Activated B cell treated with CpG ODN at 0.5 μM for 24 hours (primary cell): ENCODE measurements at places on chromosomes 5 and 9. TPM values are rescaled to one million over a fixed set of nuclear protein-coding genes. Genes with fewer than 3 reads are reported as not detected.

PCDHA1 gene
- total RNA-seq, result not detected in 2 replicates

PAEP gene
- total RNA-seq, result not detected in 2 replicates

WDR31 gene
- total RNA-seq, result 0.73 and 1.6 TPM in 2 replicates

LCP2 gene
- total RNA-seq, result 7.0 and 8.5 TPM in 2 replicates

REEP2 gene
- total RNA-seq, result 0.42 TPM in 1 of 2 replicates, not detected in the other

SPINK4 gene
- total RNA-seq, result not detected in 2 replicates

GRXCR2 gene
- not detected in 2 replicates for total RNA-seq

TTLL11 gene
- 3.6 and 4.7 TPM in 2 replicates for total RNA-seq

ADAMTS13 gene
- 1.9 TPM in 2 replicates for total RNA-seq

NHP2 gene
- total RNA-seq, result 175 and 180 TPM in 2 replicates

C8G gene
- total RNA-seq, result 0.69 and 3.4 TPM in 2 replicates

ZNF454 gene
- not detected in 2 replicates for total RNA-seq

PIP5KL1 gene
- 1.7 and 1.8 TPM in 2 replicates for total RNA-seq

FXN gene
- 12.7 and 17.7 TPM in 2 replicates for total RNA-seq

HINT1 gene
- 201 and 212 TPM in 2 replicates for total RNA-seq

KLF4 gene
- 1.0 TPM in 2 replicates for total RNA-seq

INSYN2B gene
- not detected in 2 replicates for total RNA-seq

BTNL8 gene
- not detected in 2 replicates for total RNA-seq

KLHL3 gene
- 5.3 and 5.9 TPM in 2 replicates for total RNA-seq

NTRK2 gene
- total RNA-seq, result 0.07 and 0.10 TPM in 2 replicates

NPR3 gene
- not detected in 2 replicates for total RNA-seq

ADAMTSL1 gene
- not detected in 2 replicates for total RNA-seq

RASGEF1C gene
- total RNA-seq, result not detected in 2 replicates

UIMC1 gene
- 72.5 and 75.8 TPM in 2 replicates for total RNA-seq

CCL27 gene
- not detected in 2 replicates for total RNA-seq

CDH6 gene
- total RNA-seq, result not detected in 2 replicates

CNTLN gene
- total RNA-seq, result 0.38 and 0.46 TPM in 2 replicates

ANKRD20A1 gene
- 0.44 and 0.54 TPM in 2 replicates for total RNA-seq

STPG3 gene
- 0.37 TPM in 1 of 2 replicates, not detected in the other for total RNA-seq

CATSPER3 gene
- total RNA-seq, result 0.95 and 0.98 TPM in 2 replicates

GRIN3A gene
- not detected in 2 replicates for total RNA-seq

ARHGEF39 gene
- total RNA-seq, result 0.59 and 0.89 TPM in 2 replicates

PCDHB3 gene
- 0.07 TPM in 1 of 2 replicates, not detected in the other for total RNA-seq

CARTPT gene
- not detected in 2 replicates for total RNA-seq

F2RL1 gene
- total RNA-seq, result 0.07 and 0.22 TPM in 2 replicates

NRG2 gene
- total RNA-seq, result 0.07 TPM in 1 of 2 replicates, not detected in the other

INSL6 gene
- total RNA-seq, result not detected in 2 replicates

ERBIN gene
- 77.9 and 88.5 TPM in 2 replicates for total RNA-seq

HEMGN gene
- 0.11 TPM in 1 of 2 replicates, not detected in the other for total RNA-seq

TMEM174 gene
- not detected in 2 replicates for total RNA-seq

CHSY3 gene
- not detected in 2 replicates for total RNA-seq

DROSHA gene
- total RNA-seq, result 53.8 and 59.8 TPM in 2 replicates

SHISAL2B gene
- total RNA-seq, result not detected in 2 replicates

BHMT2 gene
- not detected in 2 replicates for total RNA-seq
